ENCODE measurements at places on chromosomes 7 and 10. TPM values are rescaled to one million over a fixed set of nuclear protein-coding genes. Genes with fewer than 3 reads are reported as not detected.

The UPK3B gene
- total RNA-seq: 0.38 TPM

The CLRN3 gene
- not detected for total RNA-seq

The ITIH5 gene
- total RNA-seq: 8.4 TPM

The DPCD gene
- total RNA-seq: 17.5 TPM

The MGAM2 gene
- total RNA-seq: 0.08 TPM

The C10orf90 gene
- total RNA-seq: not detected

The AZGP1 gene
- total RNA-seq: 114 TPM

The HMX3 gene
- total RNA-seq: not detected

DNA sequence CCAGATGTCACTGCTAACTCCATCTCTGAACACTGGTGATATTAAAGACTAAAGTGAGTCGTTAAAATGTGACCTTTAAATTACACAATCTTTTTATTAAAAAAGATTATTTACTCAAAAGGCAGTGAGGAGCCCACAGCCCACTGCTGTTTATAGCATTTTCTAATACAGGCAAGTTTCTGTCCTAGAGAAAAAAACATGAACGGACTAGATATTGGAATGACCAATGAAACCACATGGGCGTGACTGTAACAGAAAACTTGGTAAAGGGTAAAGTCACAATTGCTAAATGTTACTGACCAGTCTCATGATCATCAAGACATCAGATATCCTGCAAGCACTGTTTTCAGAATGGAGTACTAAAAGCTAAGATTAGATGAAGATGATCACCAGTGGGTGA, 78.7 kb downstream of the FEZF1 start:
- DNase-seq: no peak

- no peak for DNase-seq
Measured at GRCh38 chr7:123864966-123865365, 20.0 kb downstream of the HYAL4 start.

DNA sequence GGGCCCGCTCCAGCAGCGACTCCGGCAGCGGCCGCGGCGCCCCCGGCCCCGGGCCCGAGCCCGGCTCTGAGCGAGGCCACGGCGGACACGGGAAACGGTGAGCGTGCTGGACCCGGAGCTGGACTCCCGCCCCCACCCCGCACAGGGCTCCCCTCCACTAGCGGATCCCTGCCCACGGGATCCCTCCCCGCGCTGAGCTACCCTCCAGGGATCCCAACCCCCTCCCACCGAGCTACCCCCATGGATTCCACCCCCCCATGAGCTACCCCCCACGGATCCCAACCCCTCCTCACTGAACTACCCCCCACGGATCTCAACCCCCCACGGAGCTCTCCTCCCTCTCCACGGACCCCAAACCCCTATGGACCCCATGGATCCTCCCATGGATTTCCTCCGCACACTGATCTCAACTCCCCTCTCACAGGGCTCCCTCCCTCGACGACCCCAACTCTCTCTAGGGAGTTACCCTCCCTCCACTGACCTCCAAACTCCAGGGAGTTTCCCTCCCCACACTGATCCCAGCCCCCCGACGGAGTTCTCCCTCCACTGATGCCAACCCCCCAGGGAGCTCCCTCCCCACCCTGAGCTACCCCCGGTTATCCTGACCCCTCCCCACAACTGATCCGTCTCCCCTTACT, 20.6 kb upstream of the HSPB1 start:
- no peak for DNase-seq

DNA sequence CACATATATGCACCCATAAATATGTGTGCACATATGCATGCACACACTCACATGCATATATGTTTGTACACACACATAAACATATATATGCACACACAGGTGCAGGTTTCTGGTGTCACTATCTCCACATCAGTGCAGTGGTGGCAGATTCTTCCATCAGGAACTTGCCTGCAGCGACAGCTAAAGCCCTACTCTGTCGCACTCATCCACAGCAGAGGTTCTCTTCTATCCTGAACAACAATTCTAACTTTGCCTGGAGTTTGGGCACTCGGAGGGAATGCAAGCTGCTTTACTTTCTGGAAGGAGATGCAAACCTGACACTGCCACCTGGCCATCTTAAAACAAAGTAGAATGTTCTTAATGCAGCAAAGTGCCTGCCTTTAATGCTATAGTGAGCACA, 745.8 kb downstream of the GRID1 start:
- no peak for DNase-seq

DNA sequence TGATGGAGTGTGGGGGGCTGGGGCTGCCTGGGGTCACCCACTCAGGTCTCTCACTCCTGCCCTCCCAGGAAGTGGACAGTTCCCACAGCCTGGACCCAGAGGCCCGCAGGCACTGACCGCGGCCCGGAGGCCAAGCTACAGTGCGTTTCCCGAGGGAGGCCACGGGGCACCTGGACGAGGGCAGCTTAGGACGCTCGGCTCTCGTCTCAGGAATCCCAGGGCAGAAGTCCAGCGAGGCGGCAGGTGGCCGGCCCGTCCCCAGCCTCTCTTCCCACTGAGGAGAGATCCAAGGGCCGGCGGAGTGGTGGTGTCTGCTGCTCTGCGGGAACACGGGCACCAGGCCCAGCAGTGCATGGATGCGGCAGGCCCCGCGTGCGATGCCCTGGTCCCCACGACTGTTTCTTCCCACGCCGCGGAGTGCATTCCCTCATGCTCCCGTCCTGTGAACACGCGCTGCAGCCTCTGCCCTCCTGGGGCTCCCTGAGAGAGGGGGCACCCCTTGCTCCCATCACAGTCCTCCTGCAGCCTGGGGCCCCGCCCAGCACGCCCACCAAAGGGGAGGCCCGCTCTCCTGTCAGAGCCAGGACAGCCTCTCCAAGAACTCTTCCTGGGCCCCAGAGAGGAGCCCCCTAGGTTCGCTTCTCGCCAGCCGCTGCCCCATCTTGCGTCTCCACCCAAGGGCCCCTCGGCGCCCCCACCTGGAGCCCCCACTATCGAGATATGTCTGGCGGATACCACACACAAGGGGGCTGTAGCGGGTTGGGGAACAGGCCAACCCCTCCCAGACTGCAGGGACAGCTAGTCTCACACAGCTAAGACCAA, 24.3 kb upstream of the GPR146 start:
- DNase-seq: no peak

DNA sequence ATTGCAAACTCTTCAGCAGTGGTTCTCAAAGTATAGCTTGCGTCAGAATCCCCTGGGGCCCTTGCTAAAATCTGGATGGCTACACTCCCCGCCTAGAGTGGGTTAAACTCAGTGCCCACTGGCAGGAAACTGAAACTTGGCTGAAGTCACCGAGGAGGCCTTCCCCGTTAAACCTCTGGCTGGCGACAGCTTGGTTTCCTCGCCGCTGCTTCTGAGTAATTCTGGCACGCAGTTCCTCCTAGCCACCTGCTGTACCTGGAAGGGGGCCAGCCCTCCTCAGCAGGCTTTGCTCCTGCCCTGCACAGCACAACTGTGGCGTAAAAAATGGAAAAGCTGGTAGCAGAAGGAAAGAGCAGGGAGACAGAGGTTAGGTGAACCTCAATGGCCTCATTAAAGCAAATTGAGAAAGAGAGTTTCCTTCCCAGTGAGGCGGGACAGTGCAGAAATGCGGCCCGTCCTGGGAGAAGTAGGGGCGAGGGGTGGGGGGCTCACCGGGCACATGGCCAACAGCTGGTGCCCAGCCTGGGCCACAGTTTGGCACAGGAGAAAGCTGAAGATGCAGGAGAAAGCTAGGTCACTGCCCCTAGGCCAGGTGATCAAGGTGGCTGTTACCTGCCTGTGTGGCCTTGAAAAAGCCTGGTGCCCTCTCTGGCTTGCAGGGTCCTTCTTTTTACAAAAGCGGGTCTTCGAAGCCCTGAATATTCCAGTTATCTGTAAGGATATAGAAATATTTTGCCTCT, 46.6 kb downstream of the ALOX5 start:
- no peak for DNase-seq

GRCh38 chr7:30977896-30978564, 14.3 kb downstream of the GHRHR start:
- DNase-seq: peak; percentile 73

- DNase-seq: no peak
Measured at GRCh38 chr7:99497766-99498545, 2.1 kb downstream of the ZNF394 start.

GRCh38 chr7:35533902-35534301, 161.0 kb downstream of the HERPUD2 start:
- no peak for DNase-seq
